ENCODE measurements at places on chromosomes 12 and 14. TPM values are rescaled to one million over a fixed set of nuclear protein-coding genes. Genes with fewer than 3 reads are reported as not detected.
A peak's percentile ranks its signal among the peaks of the same experiment; 100 is the strongest.

GRCh38 chr12:27105746-27106536 lies 23.6 kb upstream of the C12orf71 start:
- DNase-seq: no peak

DNA sequence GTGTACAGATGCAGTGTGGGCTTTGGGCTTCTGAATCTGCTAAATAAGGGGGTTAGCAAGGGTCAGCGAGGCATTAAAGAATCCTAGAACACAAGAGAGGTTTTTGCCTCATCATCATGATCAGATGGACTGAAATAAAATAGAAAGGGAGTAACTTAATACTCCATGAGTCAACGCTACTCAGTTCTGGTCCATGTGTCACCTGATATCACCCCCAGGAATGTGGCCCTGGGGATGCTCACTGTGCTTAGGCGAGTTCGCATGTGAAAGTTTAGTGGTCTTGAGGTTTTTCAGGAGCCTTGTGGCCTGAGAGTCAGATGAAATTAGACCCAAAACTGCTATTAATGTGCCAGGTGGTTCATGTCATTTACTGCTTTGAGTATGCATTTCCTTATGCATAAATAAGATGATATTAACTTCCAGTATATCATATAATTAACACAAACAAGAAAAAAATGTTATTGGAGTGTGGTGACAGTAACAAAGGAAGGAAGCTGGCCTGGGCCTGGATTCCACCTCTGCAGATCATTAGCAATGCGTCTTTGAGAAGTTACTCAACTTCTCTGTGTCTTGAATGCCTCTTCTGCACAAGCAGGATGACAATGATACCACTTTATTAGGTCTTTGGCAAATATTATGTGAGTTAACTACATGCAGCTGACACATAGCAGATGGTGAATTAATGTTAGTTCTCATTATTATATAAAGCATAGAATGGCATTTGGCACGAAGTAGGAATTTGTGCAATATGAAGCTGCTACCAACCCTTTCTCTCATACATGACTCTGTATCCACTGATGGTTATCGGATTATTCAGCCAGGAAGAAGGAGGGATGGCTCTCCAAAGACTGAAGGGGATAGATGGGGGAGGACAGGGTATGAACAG lies 1272.6 kb downstream of the AACS start:
- no peak for DNase-seq

GRCh38 chr14:89504602-89505313 lies 87.7 kb upstream of the FOXN3 start:
- peak; percentile 69 for DNase-seq

DNA sequence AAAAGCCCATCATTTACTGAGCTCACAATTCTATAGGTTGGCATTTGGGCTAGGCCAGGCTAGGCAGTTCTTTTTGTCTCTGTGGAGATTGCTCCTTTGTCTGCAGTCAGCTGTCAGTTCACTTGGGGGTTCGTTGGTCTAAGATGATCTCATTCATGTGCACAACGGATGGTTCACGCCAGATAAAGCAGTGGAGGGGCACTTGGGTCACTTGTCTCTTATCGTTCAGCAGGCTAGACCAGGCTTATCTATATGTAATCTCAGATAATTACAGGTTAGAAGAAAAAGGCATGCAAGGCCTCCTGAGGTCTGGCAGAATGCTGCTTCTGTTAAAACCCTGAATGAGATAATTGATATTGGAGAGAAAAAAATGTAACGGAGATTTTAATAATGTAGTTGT lies 119.0 kb upstream of the ATP2B1 start:
- no peak for DNase-seq

SENP1 gene
- polyA plus RNA-seq: 4.1 TPM

Data from spleen (tissue), 13 donors.